ENCODE measurements at places on chromosomes 11 and 22.

- no peak for DNase-seq
These were observed 348.1 kb downstream of the ETS1 start for GRCh38 chr11:128239306-128239705.

- DNase-seq = no peak
These were observed 11.2 kb downstream of the CD82 start for GRCh38 chr11:44576656-44577055.

DNA sequence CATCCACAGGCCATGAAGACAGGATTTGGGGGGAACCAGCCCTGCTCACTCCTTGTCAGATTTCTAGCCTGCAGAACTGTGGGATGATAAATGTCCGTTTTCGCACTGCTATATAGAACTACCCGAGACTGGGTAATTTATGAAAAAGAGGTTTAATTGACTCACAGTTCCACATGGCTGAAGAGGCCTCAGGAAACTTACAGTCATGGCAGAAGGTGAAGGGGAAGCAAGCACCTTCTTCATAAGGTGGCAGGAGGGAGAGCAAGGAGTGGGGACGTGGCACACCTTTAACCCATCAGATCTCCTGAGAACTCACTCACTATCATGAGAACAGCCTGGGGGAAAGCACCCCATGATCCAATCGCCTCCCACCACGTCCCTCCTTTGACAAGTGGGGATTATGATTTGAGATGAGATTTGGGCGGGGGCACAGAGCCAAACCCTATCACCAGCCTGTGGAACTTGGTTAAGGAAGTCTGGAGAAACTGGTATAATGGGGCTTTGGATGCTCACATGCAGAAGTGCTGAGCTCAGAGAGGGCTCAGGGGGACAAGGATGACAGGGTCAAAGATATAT is 50.7 kb downstream of the MYEOV start:
- DNase-seq = no peak

GRCh38 chr11:73168925-73169579 is 26.9 kb upstream of the FCHSD2 start:
- DNase-seq = no peak

GRCh38 chr22:47818496-47818895 is 1056.0 kb downstream of the TBC1D22A start:
- no peak for DNase-seq

- DNase-seq = no peak
These were observed 1.6 kb upstream of the SLC17A6 start for GRCh38 chr11:22336587-22336986.

DNA sequence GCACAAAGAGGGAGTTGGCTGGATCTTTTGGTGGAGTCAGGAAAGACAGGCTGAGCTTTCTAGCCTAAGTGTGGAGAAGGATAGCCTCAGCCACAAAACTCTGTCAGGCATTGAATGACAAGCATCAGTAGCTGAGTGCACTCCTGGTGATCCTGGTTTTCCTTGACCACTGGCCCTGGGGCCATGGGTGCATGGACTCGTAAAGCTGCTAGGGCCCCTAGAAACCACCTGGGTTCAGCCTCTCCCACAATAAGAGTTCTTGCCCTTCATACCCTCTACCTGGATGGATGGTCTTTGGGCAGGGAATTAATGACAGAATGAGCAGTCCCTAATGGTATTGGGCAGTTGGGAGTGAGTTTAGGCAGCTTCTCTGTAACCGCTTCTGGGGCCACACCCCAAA is 22.9 kb downstream of the TUB start:
- DNase-seq = no peak

Measured in choroid plexus epithelial cell (primary cell).